ENCODE measurements at places on chromosomes 12 and 14.
A peak's percentile ranks its signal among the peaks of the same experiment; 100 is the strongest.

DNA sequence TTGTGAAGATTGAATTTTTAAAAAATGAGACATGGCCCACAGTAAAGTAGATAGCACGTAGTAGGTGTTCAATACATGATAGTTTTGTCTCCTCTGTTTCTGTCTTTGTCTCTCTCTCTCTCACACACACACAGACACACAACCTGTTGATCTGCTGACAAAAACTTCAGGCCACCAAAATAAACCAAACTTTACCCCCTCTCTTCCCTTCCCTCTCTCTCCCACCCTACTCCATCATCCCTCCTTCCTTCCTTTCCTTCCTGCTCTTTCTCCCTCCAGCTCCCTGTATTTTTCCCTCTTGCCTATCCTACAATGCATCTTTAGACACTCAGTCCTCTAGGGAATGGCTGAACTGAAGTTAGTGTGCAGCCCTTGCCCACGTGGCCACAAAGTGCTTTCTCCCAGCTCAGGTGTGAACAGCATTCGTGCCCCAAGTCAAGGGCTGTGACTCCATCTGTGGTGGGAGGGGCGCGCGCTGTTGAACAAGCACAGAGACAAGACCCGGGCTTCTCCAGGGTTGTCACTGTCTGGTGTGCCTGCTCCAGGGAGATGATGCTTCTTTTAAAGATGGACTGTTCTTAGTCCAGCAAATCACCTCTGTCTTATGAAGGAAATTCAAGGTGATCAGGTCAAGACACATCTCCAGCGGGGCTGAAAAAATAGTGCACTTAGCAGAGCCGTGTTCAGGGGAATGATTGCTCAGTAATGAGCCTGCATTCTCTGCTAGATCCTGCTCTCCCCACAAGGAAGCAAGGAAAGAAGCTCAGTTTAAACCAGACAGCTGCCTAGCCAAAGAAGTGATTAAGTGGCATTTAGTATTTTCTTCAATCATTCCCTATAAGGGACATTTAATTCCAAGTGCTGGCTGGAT lies 75.3 kb downstream of the WSCD2 start:
- no peak for DNase-seq

DNA sequence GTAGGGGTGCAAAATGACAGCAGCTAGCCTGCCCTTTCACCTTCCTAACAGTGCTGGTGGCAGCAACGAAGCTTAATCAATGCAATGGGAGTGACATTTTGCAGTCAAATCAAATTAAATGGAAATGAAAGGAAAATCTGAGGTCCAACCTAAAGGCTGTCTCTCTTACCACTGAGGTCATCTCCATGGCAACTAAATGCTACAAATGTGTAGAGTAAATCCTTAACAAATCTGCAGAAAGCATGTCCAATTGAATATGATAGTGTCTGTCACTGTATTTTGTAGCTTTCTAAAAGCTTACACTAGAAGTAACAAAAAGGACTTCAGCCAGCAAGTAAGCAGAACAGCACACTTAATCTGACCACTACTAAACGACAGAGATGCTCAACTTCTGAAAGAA lies 488.8 kb downstream of the BCAT1 start:
- DNase-seq = no peak

DNA sequence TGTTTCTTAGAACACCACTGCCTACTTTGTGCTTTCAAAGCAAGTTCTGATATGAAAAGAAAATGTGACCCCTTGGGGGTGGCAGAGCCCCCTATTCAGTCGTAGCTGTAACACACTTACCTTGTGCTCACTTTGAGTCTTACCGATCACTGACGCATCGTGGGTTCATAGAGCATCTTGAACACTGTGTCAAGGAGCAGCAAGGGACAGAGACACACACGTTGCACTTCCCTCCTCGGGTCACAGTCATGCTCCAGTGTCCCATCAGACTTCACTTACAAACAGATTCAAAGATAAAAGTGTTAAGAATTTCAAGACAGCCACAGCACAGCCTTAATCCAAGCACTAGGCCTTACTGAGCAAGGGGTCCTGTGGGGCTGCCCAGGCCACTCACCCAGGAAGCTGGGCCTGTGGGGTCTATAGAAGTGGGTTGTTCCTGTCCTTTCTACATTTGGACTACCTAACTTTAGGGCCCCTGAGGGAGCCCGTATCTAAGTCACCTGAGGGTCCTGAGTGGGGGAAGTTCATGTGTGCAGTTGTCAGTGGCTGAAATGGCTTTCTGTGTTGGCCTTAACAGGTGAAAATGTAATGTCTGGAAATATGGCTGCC lies 75.4 kb upstream of the BDKRB2 start:
- DNase-seq = no peak

DNA sequence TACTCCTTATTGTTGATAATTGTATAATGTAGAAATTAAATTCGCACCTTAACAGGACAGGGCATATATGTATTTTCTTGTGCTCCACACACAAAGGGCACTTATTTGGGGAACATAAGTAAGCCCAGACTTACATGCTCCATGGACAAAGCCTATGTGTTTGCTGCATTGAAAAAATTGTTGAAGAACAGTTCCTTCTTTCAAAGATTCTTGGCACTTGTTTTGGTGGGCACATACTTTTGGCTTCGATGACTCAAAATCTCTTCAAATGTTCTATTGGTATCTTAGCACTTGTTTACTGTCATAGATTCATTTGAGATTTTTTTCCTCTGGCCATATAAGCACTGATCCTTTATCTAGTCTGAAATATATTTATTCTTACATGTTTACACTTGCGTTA lies 1.4 kb upstream of the MAP4K5 start:
- DNase-seq = no peak

DNA sequence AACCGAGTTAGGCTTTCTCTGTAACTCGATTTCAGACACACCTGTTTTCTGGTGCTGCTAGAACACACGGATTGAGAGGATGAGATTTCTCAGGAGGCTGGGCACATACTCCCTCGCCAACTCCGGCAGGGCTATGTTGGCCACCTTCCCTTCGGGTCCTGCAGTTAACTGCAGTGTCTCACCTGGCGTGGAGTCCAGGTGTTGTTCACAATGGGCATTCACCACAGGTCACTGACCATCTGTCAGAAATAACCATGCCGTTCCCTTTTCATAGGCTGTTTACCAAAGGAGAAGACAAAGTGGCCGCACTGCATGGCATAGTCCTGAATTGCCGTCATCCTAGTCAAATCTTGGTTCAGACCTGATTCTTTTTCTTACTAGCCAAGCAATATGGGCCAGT lies 5.5 kb upstream of the KCNH3 start:
- no peak for DNase-seq

DNA sequence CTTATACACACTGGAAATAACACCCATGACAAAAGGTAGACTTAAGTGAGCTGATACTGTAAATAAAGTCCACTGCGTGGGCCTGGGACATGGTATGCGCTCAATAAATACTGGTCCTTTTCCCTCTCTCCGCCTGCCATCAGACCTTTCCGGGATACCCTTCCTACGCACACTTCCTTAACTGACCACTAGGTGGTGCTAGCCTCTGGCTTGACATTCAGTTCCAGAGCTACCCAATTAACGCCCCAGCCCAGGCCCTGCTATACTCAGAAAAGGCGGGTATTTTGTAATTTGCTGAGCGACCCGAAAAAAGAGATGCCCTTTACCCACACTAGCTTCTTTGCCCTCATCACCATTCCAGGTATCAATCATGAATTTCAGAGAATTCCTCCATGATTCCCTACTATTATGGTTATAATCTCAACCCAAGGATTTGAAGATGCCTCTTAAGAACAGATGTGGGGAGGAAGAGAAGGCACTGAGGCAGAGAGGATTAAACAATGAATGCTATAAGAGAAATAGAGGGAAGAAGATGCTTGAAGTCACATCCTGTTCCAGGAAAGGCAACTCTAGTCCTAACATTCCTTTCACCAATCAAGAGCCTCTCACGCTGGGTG lies 3.9 kb upstream of the LRP1 start:
- no peak for DNase-seq

DNA sequence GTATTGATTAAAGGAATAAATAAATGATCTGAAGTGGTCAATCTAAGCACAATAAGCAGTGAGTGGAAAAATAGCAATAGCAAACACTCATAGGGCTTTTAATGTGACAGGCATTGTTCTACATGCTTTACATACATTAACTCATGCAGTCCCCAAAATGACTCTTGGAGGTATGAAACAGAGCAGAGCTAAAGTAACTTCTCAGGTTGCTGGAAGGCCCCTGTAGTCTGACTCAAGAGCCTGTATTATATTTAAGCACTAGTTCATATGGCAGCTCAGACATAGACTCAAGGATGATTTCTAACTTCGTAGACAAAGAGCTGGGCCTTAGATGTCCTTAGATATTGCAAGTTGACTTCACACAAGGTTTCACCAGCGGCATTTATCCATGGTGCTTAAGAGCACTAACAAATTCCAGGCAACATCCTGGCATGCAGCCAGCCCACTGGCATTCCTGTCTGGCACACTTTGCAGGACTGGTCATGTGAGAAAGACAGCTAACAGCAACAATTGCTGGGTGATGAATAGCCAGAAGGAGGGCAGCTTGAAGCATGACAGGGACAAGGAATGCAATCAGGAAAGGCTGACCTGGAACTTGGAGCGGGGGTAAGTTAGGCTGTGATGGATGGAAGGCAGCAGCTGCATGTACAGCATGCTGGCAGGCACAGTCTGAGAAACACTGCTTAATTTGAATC lies 22.9 kb upstream of the KTN1 start:
- DNase-seq = peak; percentile 57

- DNase-seq = no peak
These were observed 246.9 kb downstream of the DPF3 start for GRCh38 chr14:72646861-72647528.

DNA sequence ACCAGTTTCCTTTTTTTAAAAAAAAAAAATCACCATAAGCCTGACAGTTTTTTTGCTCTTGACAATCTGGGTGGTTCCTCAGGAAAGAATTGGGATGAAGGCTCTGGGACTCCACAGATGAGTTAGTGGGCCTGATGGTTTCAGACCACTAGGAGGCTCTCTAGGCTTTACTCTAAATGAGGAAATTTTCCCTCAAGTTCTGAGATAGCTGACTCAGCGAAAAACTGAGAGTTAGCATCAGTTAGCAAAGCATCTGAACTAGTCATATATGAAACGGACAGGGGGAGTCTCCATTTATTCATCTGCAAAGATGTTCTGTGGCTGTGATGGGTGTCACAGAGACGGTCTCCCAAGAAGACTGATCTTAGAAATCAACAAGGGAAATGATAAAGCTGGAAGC lies 314.3 kb upstream of the OR4E1 start:
- DNase-seq = no peak

- DNase-seq = no peak
These were observed 495.4 kb upstream of the TMEM132C start for GRCh38 chr12:127771546-127771945.

DNA sequence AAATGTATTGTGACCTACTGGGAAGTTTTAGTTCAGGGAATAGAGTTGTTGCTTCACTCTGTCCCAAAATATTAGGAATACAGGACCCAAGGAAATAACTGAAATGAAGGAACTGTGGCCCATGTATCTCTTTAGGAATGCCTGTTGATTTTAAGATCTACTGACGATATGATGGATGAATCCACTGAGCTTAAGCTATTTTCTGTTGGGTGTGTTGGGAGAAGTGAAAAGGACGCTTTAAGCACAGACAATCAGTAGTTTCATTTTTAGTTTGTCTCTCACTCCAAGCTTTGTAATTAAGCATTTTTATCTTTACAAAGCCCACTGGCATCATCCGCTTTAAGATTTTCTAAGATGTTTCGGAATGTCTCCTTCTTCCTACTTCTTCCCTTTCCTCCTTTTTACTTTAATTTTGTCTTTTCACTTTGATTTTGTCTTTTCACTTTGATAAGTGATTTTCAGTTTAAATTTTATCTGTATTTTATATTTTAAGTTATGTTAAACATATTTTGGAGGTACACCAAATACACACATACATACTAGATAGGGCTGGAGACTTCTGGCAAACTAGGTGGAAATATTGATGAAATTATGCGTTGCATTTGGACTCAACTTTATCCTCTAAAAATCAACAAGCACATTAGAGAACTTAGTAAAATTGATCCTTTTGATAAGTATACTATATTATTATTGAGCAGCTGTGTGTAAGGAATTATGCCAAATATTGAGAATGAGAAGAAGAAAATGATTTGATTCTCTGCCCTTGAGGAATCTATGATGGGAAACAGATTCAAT lies 52.3 kb upstream of the USP44 start:
- DNase-seq = no peak

DNA sequence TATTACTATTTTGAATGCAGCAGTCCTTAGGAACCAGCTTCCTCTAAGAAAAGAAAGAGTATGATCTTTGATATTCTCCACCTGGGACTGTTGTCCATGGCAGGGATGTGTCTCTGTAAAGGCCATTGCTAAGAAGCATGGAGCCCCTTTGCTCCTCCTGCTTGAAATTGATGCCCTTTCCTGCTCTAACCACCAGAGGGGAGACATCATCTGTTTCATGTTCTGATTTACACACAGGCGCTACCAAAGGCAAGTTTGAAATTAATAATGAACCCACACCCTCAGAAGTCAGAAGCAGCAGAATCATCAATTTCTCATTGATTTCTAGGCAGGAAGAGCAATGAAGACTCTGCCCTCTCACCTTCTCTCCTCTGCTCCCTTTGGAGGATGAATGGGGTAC lies 253.8 kb downstream of the RMST start:
- DNase-seq = no peak

GRCh38 chr14:37625597-37626595 lies 30.5 kb downstream of the TTC6 start:
- DNase-seq = no peak

DNA sequence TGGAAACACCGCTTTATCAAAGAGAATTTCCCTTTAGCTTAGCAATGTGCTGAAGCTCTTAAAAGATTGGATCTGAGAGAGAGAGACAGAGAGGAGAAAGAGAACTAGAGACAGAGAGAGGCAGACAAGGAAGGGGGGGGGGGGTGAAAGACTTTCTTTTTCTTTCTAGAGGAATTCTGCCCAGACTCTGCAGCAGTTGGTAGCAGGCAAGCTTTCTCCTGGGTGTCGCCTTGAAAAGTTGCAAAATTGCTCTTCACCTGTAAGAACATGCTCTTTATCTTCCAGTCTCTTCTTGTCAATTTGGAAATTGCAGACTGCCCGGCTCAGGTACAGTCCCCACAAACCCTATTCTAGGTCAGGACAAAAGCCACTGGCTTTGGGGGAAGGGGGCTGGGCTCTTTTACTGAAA lies 2.9 kb upstream of the OTX2 start:
- no peak for DNase-seq

DNA sequence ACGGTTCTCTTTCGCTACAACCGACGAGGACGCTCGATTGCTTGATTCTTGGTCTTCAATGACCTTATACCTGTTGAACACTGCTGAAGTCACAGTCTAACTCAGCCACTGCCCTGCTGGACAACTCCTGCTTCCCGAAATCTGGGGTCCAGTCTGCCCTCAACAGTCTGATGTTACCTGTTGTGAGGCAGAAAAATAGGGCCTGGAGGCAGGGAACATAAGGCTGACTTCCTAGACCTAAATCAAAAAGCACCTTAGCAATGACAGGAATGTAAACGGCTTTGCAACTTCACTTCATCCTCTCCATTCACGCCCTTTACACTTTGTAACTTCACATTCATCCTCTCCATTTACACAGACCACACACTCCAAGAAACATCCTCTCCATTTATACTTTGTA lies 597 bp upstream of the GLTP start:
- no peak for DNase-seq
